ENCODE measurements at places on chromosomes 11 and 22. TPM values are rescaled to one million over a fixed set of nuclear protein-coding genes. Genes with fewer than 3 reads are reported as not detected.

OR52J3 gene
- not detected for total RNA-seq

DNA sequence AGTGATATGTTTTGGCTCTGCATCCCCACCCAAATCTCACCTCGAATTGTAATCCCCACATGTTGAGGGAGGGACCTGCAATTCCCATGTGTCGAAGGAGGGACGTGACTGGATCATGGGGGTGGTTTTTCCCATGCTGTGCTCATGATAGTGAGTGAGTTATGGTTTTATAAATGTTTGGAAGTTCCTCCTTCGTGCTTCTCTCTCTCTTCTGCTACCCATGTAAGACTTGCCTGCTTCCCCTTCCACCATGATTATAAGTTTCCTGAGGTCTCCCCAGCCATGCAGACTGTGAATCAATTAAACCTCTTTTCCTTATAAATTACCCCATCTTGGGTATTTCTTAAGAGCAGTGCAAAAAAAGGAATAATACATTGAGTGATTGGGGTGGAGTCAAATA lies 7.3 kb upstream of the CEP295 start:
- H3K27ac ChIP-seq: no peak overlapping the region
- peaks cover 13% of the 10 kb centered on the region for H3K4me1 ChIP-seq
- no peak for DNase-seq

DNA sequence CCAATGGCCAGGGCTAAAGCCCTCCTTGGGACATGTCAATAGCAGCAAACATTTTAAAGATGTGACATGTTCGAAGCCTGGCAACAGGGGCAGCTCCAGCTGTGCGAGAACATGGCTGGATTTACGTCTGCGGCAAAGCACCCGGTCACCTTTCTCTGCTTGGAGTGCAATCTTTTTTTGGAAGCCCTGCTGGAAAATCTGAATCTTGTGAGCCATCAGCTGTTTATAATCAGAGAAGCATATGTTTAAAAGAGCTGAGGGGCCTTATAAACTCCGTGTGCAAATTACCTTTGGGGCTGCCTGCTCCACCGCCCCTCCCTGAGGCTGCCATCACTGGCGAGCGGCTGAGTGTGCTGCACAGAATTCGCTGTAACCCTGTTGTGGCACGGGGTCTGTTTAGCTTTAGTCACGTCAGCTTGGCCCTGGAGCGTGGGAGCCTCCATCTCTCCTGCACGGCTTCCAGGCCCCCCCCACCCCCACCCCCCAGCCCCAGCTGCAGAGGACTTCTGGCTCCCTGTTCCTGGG lies 9.0 kb upstream of the KCNQ1OT1 start:
- H3K4me1 ChIP-seq: no peaks in the 10 kb centered on the region
- no peaks in the 10 kb centered on the region for H3K27me3 ChIP-seq
- H3K27ac ChIP-seq: no peak overlapping the region

GRCh38 chr11:120054753-120055045 lies 83.2 kb downstream of the TRIM29 start:
- H3K27me3 ChIP-seq: no peaks in the 10 kb centered on the region
- H3K4me3 ChIP-seq: no peak overlapping the region
- no peaks in the 10 kb centered on the region for H3K36me3 ChIP-seq

ANGPTL5 gene
- total RNA-seq: not detected

- H3K27ac ChIP-seq: no peak overlapping the region
- DNase-seq: no peak
- H3K4me1 ChIP-seq: no peaks in the 10 kb centered on the region
- no peaks in the 10 kb centered on the region for H3K36me3 ChIP-seq
- H3K4me3 ChIP-seq: no peak overlapping the region
- no peaks in the 10 kb centered on the region for H3K27me3 ChIP-seq
Observed at GRCh38 chr22:19522881-19523239, 1.4 kb downstream of the CLDN5 start.

FBLN1 gene
- 510 TPM for total RNA-seq

GRCh38 chr11:34235189-34235588 lies 122.6 kb downstream of the ABTB2 start:
- peaks cover 9% of the 10 kb centered on the region for H3K4me1 ChIP-seq
- H3K27ac ChIP-seq: no peak overlapping the region
- H3K36me3 ChIP-seq: no peaks in the 10 kb centered on the region
- no peaks in the 10 kb centered on the region for H3K27me3 ChIP-seq

DNA sequence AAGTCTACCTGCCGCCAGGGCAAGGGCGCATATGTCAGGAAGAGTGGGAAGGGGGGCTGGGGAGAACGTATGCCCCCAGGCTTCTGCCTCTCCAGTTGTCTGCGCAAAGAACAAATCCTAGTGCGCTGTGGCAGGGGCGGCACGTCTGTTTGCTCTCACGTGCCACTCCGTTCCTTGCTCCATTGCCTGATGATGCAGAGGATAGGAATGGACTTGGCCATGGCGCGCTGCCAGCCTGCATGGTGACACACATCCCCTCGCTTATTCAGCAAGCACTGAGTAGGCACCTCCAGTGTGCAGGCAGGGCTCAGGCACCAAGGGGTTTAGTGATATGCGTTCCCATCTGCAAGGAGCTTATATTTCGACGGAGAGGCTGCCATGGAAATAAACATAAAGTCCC lies 45.4 kb upstream of the SLC22A12 start:
- no peaks in the 10 kb centered on the region for H3K27me3 ChIP-seq
- no peaks in the 10 kb centered on the region for H3K4me1 ChIP-seq
- H3K36me3 ChIP-seq: no peaks in the 10 kb centered on the region
- H3K27ac ChIP-seq: no peak overlapping the region
- DNase-seq: no peak

GRCh38 chr22:46827136-46827780 lies 64.8 kb downstream of the TBC1D22A start:
- no peaks in the 10 kb centered on the region for H3K27me3 ChIP-seq
- no peak overlapping the region for H3K4me3 ChIP-seq
- peaks cover 2% of the 10 kb centered on the region for H3K36me3 ChIP-seq
- DNase-seq: peak; percentile 27
- H3K27ac ChIP-seq: no peak overlapping the region
- no peaks in the 10 kb centered on the region for H3K4me1 ChIP-seq

GGT5 gene
- total RNA-seq: 0.51 TPM

- no peak overlapping the region for H3K4me3 ChIP-seq
- no peaks in the 10 kb centered on the region for H3K36me3 ChIP-seq
- no peaks in the 10 kb centered on the region for H3K27me3 ChIP-seq
- DNase-seq: no peak
- no peak overlapping the region for H3K27ac ChIP-seq
Observed at GRCh38 chr22:17997456-17997855, 26.9 kb downstream of the MICAL3 start.

- H3K4me1 ChIP-seq: no peaks in the 10 kb centered on the region
- no peak overlapping the region for H3K4me3 ChIP-seq
- no peak for DNase-seq
- H3K27ac ChIP-seq: no peak overlapping the region
- peaks cover 7% of the 10 kb centered on the region for H3K36me3 ChIP-seq
Observed at GRCh38 chr11:78465169-78465942, 47.7 kb upstream of the GAB2 start.

DNA sequence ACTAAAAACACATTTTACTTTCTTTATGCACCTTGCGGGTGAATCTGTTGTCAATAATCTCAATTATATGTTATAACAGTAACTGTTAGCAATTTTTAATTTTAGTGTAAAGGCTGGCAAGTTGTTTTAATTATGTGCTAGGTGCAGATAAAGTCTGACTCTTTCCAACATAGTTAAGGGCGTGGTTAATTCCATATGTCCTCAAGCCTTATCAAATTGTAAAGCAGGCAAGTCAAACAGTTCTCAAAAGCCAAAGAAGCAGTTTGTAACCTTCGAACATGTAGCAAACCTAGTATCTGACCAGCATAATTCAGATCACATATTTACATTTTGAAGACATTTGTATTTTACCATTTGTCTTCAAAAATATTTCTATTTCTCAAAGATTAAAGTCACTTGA lies 29.2 kb downstream of the METTL15 start:
- H3K27me3 ChIP-seq: no peaks in the 10 kb centered on the region
- DNase-seq: no peak
- H3K36me3 ChIP-seq: peaks cover 4% of the 10 kb centered on the region
- H3K27ac ChIP-seq: no peak overlapping the region
- H3K4me1 ChIP-seq: no peaks in the 10 kb centered on the region

GRCh38 chr11:44564670-44565210 lies 723 bp upstream of the CD82 start:
- H3K36me3 ChIP-seq: no peaks in the 10 kb centered on the region
- no peaks in the 10 kb centered on the region for H3K27me3 ChIP-seq
- DNase-seq: no peak

GRCh38 chr11:126719740-126720139 lies 280.8 kb downstream of the KIRREL3 start:
- H3K36me3 ChIP-seq: no peaks in the 10 kb centered on the region
- H3K4me1 ChIP-seq: no peaks in the 10 kb centered on the region
- no peak for DNase-seq
- no peak overlapping the region for H3K27ac ChIP-seq
- no peak overlapping the region for H3K4me3 ChIP-seq

DNA sequence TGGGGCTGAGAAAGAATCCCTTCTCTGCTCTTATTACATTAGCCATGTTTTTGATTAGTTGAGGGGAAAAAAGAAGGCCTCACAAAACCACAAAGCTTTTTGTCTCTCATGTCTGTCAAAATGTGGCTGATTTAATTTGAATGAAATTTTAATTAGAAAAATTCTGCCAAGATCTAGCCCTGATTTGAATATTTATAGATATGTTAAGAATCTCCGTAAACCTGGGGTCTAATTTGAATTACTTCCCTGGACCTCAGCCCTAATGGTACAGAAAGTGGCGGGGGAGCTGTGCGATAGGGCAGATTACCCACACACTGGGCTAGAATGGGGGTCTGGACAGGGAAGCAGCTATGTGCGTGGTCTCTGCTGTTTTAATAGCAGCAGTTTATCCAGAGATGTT lies 141.3 kb upstream of the TTC12 start:
- no peaks in the 10 kb centered on the region for H3K36me3 ChIP-seq
- H3K4me1 ChIP-seq: no peaks in the 10 kb centered on the region
- no peaks in the 10 kb centered on the region for H3K27me3 ChIP-seq

DNA sequence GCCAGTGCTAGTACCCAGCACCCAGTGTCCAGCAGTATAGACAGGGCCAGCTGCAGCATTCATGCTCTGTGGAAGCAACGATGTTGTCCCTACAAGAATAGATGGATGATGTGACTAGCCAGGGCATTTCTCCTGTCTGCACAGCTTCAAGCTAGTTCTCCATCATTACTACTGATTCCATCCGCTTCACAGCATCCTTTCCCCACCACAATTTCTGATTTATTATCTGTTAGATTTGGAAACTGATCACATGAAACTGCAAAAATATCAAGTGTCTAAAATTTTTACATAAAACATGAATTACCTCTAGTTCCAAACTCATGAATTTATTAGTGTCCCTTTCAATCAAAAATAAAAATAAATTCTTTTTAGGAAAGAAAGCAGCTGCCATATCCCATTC lies 138.9 kb upstream of the POU2AF2 start:
- H3K27ac ChIP-seq: no peak overlapping the region
- H3K27me3 ChIP-seq: 0 out of 2 replicates have a peak, but pooled peaks cover 1% of the 10 kb centered on the region
- H3K36me3 ChIP-seq: no peaks in the 10 kb centered on the region
- H3K4me1 ChIP-seq: no peaks in the 10 kb centered on the region

SYCE3 gene
- not detected for total RNA-seq

DNA sequence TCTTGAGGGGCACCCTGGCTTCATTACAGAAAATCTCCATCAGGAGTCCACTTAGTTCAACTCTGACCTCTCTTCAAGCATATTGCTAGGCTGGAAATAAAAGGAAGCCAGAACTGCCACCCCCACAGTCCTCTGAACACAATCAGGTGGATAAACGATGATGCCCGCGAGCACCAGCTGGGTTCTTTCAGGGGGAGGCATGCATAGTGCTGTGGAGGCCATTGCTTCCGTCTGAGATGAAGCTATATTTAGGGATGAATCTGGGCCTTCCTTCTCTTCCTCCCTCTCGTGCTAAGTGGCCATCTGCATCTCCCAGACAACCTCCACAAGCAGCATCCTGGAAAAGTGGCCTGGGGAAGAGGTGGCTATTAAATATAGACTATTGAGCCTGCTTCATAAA lies 3.9 kb upstream of the MICAL2 start:
- H3K4me3 ChIP-seq: no peak overlapping the region
- H3K4me1 ChIP-seq: peaks cover 23% of the 10 kb centered on the region
- H3K27me3 ChIP-seq: no peaks in the 10 kb centered on the region
- no peak overlapping the region for H3K27ac ChIP-seq
- no peak for DNase-seq

KRTAP5-2 gene
- total RNA-seq: not detected

GRCh38 chr11:113781682-113782081 lies 2.1 kb downstream of the CLDN25 start:
- peaks cover 1% of the 10 kb centered on the region for H3K27me3 ChIP-seq
- H3K4me1 ChIP-seq: peaks cover 6% of the 10 kb centered on the region
- no peak overlapping the region for H3K27ac ChIP-seq
- H3K4me3 ChIP-seq: no peak overlapping the region

DNA sequence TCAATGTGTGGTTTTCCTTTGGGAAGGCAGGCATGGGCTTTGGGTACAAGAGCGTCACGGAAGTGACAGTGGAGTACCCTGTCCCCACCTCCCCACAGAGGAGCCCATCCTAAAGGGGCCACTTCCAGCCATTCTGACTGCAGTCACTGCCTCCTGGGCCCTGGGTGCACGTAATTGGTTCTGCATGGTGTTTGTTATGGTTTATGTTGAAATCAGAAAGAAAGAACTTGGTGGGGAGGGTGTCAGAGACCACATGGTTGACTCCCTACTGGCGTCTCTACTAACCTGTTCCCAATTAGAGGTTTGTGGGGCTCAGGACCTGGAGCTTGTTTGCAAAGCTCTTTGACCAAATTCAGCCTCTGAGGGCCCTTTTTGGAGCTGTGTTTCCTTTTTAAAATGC lies 40.8 kb downstream of the RIBC2 start:
- H3K4me3 ChIP-seq: no peak overlapping the region

CYTH4 gene
- not detected for total RNA-seq

DNA sequence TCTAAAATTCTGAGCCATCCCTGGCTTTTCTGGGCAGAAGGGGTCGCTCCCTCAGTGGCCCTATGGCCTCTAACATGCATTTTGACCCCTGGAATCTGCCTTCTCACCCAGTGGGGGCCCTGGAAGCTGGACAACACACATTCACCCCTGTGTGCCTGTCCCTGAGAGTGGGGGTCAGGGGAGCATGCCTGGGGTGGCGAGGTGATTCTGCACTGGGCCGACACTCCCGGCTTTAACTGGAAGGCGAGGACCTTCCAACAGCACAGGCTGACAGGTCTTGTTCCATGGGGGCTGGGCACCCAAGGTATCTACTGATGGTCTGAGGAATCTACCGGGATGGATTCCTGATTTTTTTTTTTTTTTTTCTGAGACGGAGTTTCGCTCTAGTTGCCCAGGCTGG lies 10.7 kb downstream of the PPM1F start:
- H3K4me1 ChIP-seq: 0 out of 2 replicates have a peak, but pooled peaks cover 3% of the 10 kb centered on the region
- H3K36me3 ChIP-seq: no peaks in the 10 kb centered on the region
- no peak overlapping the region for H3K4me3 ChIP-seq
- H3K27me3 ChIP-seq: no peaks in the 10 kb centered on the region

ARHGAP32 gene
- 54.0 TPM for total RNA-seq

- H3K27me3 ChIP-seq: no peaks in the 10 kb centered on the region
- peaks cover 40% of the 10 kb centered on the region for H3K36me3 ChIP-seq
- no peaks in the 10 kb centered on the region for H3K4me1 ChIP-seq
Observed at GRCh38 chr11:72012897-72013721, 14.4 kb downstream of the IL18BP start.

Data from Caco-2 (cell line).